Skeletal muscle cell (primary cell): ENCODE measurements at places on chromosomes 1 and 21.

- DNase-seq, result no peak
Measured at GRCh38 chr1:194848846-194849245, 1662.4 kb upstream of the B3GALT2 start.

- DNase-seq, result no peak
Measured at GRCh38 chr1:19596065-19596713, 47.9 kb upstream of the NBL1 start.

DNA sequence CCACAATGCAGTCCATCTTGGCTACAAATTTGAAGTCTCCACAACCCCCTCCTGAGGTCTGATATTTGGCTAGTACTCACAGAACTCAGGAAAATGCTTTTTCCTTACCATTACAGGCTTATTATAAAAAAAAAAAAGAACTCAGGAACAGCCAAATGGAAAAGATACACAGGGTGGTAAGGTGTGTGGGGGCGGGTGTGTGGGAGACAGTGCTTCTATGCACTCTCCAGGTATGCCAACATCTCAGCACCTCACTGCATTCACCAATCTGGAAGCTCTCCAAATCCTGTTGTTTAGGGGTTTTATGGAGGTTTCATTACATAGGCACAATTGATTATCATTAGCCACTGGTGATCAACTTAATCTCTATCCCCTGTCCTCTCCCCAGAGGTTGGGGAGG is 126.9 kb downstream of the FAF1 start:
- DNase-seq, result no peak

- DNase-seq, result no peak
Measured at GRCh38 chr1:158992787-158993312, 16.9 kb upstream of the IFI16 start.

DNA sequence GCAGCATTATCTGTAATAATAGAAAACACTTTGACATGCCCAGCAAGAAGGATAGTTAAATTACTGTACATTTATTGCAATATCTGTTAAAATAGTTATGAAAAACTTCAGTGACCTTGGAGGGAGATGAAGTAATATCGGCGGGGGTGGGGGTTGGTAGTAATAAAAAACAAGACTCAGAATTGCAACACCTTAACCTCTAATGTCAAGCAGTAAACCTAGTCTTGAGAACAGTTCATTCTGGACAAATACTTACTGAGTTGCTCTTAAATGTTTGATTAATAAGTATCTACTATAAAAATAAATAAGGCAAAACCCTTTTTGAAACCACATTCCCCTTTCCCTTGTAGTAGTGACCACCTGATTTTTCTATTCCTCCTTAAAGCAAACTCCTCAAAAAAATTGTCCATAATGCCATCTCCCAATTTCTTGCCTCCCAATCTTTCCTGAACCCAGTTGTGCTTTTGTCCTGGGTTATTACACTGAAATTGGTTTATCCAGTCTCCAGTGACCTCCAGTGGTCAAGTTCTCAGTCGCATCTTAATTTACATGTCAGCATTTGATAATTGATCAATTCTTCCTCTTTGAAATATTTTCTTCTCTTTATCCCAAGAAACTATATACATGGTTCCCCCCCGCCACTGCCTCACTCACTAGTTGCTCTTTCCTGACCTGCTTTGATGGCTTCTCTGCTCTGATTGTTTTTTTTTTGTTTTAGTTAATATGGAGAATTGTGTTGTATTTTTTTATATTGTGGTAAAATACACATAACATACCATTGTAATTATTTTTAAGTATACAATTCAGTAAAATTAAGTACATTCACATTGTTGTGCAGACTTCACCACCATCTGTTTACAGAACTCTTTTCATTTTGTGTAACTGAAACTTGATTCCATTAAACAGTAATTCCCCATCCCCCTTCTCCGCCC is 36.8 kb downstream of the RAP1A start:
- peak; percentile 29 for DNase-seq

- no peak for DNase-seq
Measured at GRCh38 chr1:91603409-91603808, 102.8 kb downstream of the CDC7 start.

GRCh38 chr21:40567501-40567900 is 279.5 kb downstream of the DSCAM start:
- DNase-seq, result no peak

GRCh38 chr21:28734522-28735175 is 258.0 kb downstream of the LTN1 start:
- no peak for DNase-seq

- no peak for DNase-seq
Measured at GRCh38 chr1:89690595-89690994, 57.7 kb downstream of the LRRC8C start.

DNA sequence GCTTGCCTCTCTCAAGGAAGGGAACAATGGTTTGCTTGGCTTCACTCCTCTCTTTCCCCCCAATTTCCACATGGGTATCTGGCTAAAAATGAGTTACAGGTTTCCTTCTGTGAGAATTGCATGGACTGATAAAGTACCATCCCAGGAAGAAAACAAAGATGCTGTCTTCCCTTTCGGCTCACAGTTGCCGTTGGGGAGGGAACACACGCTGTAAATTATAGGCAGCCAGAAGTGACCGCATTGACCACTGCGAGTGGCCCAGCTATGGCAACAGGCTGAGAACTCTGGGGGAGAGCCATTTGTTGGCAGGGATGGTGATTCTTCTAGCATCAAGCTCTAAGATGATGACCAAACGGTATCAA is 2.9 kb downstream of the RUNX1 start:
- DNase-seq, result no peak

- DNase-seq, result no peak
Measured at GRCh38 chr1:112504001-112504660, 4.6 kb upstream of the WNT2B start.

GRCh38 chr1:35499231-35499630 is 58.0 kb downstream of the KIAA0319L start:
- DNase-seq, result no peak

GRCh38 chr1:20324704-20325406 is 34.2 kb downstream of the VWA5B1 start:
- DNase-seq, result no peak

DNA sequence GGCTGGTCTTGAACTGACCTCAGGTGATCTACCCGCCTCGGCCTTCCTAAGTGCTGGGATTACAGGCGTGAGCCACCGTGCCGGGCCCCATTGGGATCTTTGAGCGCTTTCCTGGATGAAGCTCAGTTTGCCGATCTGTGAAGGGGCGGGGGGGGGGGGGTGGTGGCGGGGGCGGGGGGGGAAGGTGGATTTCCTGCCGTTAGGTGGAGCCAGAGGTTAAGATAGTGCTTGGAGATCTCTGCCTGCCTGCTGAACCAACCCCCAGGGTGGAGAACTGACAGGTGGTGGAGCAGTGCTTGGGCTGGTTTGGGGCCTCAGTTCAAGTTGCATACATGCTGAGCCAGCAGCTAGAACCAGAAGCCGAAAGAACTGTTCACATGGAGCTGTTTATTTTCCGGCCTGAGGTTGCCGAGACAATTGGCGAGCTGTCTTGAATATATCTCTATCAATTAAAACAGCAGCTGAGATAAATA is 1.7 kb downstream of the TMCC2 start:
- DNase-seq, result no peak

DNA sequence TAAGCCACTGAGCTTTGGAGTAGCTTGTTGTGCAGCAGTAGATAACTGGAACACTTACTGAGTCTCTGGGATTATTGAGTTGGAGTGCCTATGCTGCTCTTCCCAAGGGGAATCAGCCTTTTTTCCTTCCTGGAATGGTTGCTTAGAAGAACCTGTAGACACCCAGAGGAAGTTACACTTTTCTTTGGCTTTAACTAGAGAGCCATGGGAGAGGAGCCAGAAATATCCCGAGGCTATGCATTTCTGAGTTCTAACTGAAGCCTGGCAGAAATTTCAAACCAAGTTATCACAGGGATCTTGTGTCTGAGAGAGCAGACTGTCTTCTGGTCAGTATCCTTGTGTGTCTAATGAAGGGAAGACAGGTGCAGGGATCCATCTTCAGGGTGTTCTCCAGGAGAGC is 28.3 kb downstream of the LAMC1 start:
- DNase-seq, result no peak

GRCh38 chr1:222062640-222063039 is 320.8 kb upstream of the DUSP10 start:
- DNase-seq, result no peak

- no peak for DNase-seq
Measured at GRCh38 chr1:228830185-228830953, 95.1 kb downstream of the RHOU start.

DNA sequence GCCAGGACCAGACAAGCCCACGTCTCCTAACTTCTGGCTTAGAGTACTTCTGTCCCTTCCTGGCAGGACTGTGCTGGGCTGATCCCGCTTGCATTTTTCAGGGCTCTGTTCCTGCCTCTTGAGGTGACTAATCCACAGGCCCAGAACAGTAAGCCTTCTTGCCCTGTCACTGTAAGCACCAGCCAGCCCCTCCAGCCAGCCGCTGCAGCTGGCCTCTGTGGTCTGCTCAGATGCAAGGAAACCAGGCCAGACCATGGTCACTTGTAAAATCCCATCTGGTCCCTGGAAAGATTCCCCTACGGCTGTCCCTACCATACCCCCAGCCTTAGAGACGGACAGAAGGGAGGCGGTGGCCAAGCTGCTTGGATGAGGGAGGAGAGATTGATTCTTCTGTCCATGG is 74.2 kb downstream of the KIRREL1 start:
- peak; percentile 36 for DNase-seq

DNA sequence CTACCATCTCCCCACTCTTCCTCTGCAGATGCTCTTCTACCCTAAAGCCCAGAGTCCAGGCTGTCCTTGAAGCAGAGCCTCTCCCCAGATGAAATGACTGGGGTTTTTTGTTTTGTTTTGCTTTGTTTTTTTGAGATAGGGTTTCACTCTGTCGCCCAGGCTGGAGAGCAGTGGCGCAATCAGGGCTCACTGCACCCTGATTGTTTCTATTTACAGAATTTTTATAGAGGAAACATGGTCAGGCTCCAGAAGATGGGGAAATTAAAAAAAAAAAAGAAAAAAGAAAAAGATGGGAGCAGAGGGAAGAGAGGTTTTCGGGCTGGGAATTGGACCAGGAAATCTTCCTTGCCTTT is 43.7 kb upstream of the ZNF281 start:
- DNase-seq, result no peak

DNA sequence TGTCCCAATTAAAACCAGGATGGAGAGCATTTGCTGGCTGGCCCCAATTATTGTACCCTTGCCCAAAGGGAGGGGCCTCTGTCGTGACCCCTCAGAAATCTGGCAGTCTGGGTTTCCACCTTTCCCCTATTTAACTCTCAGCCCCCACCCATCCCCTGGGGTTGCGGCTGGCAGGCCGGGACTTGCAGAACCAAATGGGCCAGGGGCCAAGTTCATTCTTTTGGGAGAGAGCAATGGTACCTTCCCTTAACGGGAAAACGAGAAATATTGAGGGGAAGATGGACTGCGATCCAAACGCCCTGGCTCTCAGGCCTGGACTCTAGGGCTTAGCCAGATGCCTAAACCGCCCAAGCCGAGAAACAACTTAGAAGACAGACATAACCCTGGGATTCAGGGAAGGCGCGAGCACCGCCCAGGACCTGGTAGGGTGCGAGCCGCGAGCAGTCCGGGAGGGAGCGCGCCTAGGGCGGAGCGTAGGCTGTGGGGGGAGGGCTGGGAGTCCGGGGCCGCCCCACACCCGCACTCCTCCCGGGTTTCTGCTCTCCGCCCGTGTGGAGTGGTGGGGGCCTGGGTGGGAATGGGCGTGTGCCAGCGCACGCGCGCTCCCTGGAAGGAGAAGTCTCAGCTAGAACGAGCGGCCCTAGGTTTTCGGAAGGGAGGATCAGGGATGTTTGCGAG is at the start of gene SLC27A3:
Gene SLC27A3 (plus strand): TSS at position 628 of the 678 bp plus-strand sequence. CDS start 91 bp downstream, outside the sequence.
- no peak for DNase-seq

- DNase-seq, result no peak
Measured at GRCh38 chr1:208737922-208738321, 493.7 kb upstream of the PLXNA2 start.

- no peak for DNase-seq
Measured at GRCh38 chr1:63316984-63317816, 5.2 kb upstream of the FOXD3 start.

- peak; percentile 91 for DNase-seq
Measured at GRCh38 chr1:94095112-94095637, 25.8 kb downstream of the ABCA4 start.

DNA sequence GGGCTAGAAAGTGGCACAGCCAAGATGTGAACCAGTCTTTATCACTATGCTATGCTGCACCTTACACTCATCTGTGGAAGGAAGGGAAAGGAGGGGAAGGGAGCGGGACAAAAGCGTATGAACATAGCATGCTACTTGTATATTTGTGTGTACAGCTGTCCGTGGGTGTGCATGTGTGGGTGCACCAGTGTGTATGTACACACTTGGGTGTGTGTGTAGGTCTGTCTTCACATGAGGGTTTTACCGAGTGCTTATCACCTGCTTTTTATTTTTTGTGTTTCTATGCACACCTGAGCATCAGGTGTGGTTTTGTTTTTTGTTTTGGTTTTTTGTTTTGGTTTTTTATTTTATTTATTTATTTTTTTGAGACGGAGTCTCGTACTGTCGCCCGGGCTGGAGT is 255.7 kb downstream of the RRAGC start:
- DNase-seq, result no peak

DNA sequence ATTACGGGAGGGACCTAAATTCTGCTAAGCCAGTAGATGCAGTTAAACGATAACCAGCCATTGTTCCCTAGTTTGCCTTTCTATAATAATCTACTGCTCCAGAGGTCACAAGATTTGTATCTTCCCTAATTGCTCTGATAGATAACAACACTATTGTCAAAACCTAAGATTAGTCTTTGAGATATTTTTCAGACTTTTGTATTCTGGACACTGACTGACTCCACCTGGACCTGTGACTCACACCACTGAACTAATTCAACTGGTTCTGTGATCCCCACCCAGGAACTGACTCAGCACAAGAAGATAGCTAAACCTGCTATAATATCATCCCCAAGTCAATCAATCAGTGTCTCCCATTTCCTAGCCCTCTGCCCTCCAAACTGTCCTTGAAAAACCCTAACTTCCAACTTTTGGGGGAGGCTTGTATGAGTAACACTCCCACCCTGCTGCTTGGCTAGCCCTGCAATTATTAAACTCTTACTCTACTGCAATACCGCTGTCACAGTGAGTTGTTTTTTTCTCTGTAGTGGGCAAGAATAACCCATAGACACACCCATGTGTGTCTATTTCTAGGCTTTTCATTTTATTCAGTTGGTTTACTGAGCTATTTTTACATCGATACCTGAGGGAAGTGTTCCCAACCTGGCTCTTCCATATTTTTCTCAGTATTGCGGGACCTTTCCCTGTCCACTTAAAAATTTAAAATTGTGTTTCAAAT is 11.2 kb downstream of the KIFAP3 start:
- no peak for DNase-seq

GRCh38 chr1:85199667-85200462 is 951 bp downstream of the SYDE2 start:
- no peak for DNase-seq

- no peak for DNase-seq
Measured at GRCh38 chr1:62228883-62229187, 34.2 kb downstream of the L1TD1 start.
